Bronchial epithelial cell (primary cell): ENCODE measurements at places on chromosomes 6 and 20. TPM values are rescaled to one million over a fixed set of nuclear protein-coding genes. Genes with fewer than 3 reads are reported as not detected.

DNA sequence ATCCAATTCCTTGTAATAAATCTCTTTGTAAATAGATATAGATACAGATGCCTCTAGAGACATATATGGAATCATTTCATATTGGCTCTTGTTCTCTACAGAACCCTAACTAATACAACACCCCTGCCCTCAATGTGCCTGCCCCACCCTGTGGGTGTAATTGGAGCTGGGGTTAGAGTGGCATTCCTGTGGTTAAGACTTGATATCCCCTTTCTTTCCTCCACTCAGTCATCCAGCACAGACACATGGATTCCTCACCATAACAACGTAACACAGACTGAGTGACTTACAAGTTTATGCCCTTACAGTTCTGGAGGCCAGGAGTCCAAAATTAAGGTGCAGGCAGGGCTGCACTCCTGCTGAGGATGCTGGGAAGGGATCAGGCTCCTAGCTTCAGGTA lies 42.8 kb downstream of the C6orf118 start:
- DNase-seq: no peak

DNA sequence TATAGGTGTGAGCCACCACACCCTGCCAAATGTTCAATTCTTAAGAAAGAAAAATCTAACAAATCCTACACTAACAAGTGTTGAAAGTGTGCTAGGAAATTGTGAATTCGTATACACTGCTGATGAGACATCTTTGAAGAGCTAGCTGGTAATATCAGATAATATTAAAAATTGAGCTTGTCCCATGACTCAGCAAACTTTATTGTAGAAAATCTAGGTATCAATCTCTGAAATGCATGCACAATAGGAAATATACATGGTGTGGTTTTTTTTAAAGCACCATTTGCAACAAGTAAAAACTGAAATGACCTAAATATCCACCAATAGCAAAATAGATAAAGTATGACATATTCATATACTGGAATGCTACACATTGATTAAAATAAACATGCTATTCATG lies 110.1 kb upstream of the NXT1 start:
- no peak for DNase-seq

DNA sequence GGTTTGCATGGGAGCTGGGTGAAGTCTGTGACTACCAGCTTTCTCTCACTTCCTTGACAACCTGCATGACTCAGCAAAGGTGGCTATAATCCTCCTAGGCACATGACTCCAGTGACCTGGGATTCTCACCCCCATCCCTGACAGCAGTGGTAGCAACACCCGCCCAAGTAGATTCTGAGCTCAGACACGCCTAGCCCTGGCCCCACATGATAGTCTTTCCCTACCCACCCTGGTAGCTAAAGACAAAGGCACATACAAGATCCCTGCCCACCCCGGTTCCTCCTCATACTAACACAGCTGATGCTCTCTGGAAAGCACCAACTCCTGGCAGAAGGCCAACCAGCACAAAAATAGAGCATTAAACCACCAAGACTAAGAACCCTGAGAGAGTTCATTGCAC lies 25.9 kb upstream of the CRISP1 start:
- DNase-seq: no peak

Gene SIRPG
- total RNA-seq: not detected in 2 replicates

Gene RPN2
- 178 and 216 TPM in 2 replicates for total RNA-seq
